ENCODE measurements at places on chromosomes 12 and 14.

DNA sequence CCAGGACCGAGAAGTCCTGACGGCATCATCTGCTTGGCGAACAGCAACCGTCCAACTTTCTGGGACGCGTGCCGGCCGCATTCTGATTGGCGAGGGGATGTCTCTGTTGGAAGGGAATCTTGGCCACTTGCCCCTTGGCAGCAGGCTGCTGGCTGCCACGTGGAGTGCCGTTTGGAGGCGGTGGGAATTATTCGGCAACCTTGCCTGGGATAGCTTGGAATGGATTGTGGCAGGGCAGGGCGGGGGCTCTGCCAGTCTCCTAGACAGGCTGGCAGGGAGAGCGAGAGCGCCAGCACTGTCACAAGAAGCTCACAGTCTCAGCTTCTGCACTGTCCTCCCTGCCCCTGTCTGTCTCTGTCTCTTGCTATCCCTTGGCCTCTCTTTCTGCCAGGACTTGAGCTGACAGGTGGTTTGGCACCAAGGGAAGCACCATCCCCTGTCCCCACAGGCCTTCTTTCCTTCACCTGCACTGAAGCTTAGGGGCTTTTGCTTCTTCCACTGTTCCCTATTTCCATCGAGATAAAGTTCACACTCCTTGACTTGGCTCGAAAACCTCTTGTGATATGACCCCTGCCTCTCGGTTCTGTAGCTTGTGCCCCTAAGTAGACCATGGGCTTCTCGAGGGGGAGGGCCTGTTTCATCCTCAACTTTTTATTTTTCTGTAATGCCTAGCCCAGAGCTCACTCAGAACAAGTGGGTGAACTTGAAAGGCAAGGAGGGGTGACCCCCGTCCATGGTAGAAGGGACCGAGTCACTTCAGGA lies 201.9 kb downstream of the PHETA1 start:
- DNase-seq: no peak

DNA sequence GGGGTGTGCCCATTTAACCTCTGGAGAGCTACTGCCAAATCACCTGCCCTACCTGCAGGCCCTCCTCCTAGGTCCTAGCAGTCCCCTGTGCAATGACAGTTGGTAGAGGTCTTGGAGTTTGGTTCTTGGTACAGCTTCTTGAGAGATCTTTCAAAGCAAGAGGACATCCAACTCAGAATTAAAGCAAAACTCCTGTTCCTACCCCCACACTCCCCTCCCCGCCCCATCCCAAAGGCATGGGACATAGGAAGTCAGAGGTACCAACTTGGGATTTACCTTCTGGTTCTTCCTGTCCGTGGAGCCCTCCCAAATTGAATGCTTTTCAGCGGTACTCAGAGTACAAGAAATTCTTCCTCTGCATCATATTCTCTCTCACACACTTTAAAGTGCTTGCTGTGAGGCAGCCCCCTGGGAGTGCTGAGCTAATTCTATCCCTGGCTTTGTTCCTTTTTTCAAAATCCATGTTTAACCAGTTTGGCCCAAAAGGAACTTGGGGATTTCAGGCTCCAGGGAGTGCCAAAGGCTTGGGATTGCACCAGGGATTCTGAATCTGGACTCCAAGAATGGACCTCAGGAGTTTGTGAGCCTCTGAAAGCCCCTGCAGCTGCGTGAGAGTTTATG lies 40.8 kb downstream of the GALNT16 start:
- DNase-seq: no peak

DNA sequence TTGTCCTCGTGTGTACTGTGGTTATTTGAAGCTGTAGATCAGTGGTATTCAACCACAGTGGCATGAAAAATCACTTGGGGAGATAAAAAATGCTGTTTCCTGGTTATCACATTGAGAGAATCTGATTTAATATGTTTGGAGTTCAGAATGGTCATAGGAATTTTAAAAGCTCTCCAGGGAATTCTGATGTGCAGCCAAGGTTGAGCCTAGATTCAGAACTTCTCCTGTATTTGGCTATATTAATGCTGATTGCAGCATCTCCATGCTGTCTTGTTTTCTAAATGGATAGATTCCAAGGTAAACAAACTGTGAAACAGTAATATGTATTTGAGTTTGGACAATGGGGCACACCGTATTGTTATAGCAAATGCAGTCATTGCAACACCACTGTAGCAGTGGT lies 982.2 kb upstream of the FBXO33 start:
- DNase-seq: no peak

- DNase-seq: peak; percentile 90
These were observed 17.4 kb downstream of the FOXN4 start for GRCh38 chr12:109291521-109292341.

- no peak for DNase-seq
These were observed 59.2 kb downstream of the GSC start for GRCh38 chr14:94710731-94711130.

- no peak for DNase-seq
These were observed 28.1 kb downstream of the KLHDC2 start for GRCh38 chr14:49796025-49796424.

All from hypothalamus (tissue), 51 donors.